ENCODE measurements at places on chromosomes 4 and X.

- DNase-seq, result no peak
Observed at GRCh38 chrX:44157858-44158257, 184.7 kb upstream of the NDP start.

GRCh38 chr4:80452768-80453167, 117.2 kb downstream of the CFAP299 start:
- DNase-seq, result no peak

DNA sequence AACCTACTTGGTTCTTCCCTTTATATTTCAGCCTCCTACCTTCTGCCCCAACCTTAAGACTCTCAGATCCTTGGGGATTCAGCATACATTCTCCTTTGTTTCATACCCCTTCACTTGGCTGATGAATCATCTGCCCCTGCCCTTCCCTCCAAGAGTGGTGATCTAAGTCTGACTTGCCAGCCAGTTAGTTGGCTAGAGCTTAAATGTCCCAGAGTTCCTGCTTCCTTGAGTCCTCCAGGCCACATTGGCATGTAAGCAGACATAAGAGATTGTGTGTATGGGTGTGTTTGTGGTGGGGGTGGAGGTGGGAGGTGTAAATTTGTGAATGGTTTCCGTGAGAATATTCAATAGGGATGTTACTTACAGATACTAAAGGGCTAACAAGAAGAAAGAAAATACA, 3.7 kb upstream of the TEX13D start:
- no peak for DNase-seq

DNA sequence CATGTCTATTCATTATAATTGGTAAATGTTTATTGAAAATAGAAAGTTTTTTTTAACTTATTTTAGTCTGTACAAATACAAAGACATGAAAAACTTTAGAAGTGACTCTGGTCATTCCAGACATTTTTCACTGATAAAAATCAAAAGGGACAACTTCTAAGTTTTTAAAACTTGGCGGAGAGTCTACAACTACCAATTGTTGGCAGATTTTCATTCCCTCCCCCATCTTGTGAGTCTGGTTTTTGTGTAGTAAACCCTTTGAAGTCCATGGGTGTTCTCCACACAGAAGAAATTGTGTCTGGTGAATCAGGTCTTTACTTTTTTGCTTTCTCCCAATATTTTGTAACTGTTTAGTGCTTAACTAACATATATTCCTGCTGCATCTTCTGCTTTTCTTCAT, 336.5 kb downstream of the PDGFC start:
- no peak for DNase-seq

GRCh38 chr4:162201673-162202072, 37.9 kb upstream of the FSTL5 start:
- no peak for DNase-seq

DNA sequence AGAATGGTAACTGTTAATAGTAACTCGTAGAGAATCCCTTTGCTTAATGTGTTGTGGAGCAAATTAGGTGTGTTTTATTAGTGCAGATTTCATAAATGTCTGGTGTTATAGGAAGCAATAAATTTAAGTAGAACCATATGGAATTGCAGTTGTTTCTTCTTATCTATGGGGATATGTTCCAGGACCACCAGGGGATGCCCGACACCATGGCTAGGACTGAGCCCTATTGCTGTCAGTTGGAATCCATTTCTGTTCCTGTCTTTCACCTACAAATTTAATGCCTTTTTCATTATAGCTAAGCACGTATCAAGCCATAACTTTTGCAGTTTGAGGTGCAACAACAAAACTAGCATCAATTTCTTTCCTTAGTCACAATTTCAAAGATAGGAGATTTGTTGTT, 72.5 kb downstream of the DDIT4L start:
- DNase-seq, result no peak

- no peak for DNase-seq
Observed at GRCh38 chrX:151416579-151416978, 19.6 kb downstream of the VMA21 start.

- DNase-seq, result no peak
Observed at GRCh38 chr4:39259571-39260330, 77.4 kb downstream of the WDR19 start.

- no peak for DNase-seq
Observed at GRCh38 chrX:101057093-101057714, 5.3 kb upstream of the TRMT2B start.

DNA sequence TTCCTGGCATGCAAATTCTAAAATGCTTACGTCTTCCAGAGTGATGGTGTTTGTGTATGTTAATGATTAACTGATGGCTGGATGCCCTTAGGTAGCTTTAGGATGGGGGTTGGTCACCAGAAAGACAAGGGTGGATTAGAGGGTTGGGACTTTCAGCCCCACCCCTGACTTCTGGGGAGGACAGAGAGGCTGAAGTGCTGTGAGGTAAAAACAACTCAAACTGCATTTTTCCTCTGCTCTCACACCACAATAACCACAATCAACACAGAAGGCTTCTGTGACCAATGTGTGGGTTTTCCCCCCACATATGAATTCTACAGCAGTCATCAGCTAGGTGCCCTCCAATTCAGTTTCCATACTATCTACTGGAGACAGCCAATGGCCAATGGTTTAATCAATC, 18.7 kb upstream of the DDIT4L start:
- no peak for DNase-seq

GRCh38 chr4:138307319-138307718, 65.2 kb upstream of the SLC7A11 start:
- no peak for DNase-seq

GRCh38 chrX:121050781-121051180, 3.4 kb downstream of the GLUD2 start:
- DNase-seq, result no peak

DNA sequence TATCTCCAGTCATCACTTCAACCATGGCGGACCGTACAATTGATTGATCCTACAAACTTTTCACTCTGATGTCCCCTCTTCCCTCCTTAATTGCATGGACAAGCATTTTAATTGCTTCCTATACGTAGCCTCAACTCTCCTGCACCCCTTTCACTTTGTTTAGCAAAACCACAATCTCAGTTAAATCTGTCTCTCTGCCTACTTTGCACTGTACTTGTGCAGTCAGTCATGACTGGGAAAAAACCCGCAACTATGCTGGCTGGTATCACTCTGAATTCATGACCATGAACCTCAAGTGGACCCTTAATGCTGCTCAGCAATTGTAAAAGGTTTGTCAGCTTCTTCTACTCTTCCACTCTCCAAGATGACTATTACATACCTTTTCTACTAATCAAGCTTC, 51.7 kb upstream of the AFF2 start:
- no peak for DNase-seq

- no peak for DNase-seq
Observed at GRCh38 chr4:102678695-102679335, 82.0 kb downstream of the MANBA start.

DNA sequence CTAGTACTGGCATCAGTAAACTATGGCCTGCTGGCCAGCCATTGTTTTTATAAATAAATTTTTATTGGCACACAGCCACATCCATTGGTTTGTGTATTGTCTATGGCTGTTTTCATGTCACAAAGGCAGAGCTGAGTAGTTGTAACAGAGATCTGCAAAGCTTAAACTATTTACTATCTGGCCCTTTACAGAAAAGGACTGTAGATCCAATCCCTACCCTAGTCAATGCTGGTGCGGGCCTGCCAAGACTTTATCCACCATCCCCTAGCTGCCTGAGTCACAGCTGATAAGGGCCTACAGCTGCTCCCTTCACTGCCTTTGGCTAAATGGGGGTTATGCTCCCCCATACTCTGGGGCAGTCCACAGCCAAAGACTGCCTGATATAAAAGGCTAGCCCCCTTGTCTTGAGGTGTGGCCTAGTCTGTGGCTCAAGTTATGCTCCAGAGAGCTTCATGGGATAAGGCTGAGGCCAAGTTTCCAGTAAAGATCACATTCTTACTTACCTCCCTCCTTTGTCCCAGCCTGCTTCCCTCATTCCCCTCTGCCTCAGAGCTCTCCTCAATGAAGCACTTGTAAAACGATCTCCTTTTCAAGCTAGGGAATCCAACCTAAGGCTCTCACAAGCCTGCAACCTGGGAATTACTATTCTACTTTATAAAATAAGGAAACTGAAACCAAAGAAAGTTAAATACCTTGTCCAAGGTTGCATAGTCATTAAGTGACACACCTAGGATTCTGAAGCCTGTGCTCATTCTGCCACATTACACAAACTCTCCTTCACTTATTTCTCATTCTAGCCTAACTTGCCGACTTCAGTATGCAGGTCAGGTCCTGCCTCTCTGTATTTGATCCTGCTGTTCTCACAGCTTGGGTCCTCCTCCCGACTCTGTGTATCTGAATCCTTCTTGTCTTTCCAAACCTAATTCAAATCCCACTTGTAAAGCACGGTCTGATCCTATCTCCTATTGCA, 20.7 kb downstream of the ACE2 start:
- no peak for DNase-seq

DNA sequence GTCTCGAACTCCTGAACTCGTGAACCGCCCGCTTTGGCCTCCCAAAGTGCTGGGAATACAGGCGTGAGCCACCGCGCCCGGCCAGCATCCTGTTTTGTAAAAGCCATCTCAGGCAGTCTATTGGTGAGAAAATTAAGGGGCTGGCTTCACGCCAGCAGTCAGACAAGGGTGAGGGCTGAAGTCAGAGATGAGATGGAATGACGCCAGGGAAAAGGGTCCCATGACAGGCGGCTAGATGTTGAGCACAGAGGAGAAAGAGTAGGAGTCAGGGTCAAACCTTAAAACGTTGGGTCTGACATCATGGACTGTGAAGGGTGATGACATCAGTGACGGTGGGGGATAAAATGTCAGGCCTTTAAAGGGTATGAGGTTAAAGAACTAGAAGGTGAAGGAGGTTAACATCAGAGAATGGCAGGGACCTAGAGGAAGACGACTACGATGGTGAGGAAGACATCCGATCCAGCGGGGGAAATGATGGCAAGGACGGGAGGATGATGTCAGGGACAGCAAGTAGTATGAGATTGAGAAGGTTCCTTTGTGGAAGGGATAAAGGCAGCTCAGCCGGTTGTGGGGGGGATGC, 504 bp upstream of the RBM3 start:
- DNase-seq, result no peak
